ENCODE measurements at places on chromosomes 6 and 20. TPM values are rescaled to one million over a fixed set of nuclear protein-coding genes. Genes with fewer than 3 reads are reported as not detected.
A peak's percentile ranks its signal among the peaks of the same experiment; 100 is the strongest.

GRCh38 chr6:130755368-130756034, 71.7 kb upstream of the SMLR1 start:
- no peak for DNase-seq

DNA sequence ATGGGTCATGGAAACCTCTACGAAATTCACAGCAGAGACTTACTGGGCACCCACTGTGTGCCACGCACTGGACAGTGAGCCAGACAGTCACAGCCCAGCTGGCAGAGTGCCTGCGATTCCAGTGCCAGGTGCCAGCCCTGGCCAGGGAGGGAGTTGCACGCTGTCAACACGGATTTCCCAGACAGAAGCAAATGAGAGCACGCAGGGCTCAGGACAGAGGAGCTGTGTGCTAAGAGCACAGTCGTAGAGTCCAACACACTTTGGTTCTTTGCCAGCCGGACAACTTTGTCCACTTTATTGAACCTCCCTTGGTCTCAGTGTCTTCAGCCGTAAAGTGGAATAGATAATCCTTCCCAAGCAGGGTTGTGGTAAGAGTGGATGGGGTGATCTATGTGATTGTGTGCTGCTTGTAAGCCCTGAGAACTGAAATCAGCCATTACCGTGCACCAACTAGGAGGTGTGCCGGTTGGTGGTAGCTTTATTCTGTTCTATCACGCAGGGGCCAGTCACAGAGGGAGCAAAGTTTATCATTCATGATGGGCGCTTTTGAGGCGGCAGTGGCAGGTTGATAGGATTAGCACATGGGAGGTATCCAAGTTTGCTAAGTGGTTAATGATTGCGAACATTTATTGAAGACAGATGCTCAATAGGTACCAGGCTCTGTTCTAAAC, 40.6 kb downstream of the SIRPA start:
- no peak for DNase-seq

DNA sequence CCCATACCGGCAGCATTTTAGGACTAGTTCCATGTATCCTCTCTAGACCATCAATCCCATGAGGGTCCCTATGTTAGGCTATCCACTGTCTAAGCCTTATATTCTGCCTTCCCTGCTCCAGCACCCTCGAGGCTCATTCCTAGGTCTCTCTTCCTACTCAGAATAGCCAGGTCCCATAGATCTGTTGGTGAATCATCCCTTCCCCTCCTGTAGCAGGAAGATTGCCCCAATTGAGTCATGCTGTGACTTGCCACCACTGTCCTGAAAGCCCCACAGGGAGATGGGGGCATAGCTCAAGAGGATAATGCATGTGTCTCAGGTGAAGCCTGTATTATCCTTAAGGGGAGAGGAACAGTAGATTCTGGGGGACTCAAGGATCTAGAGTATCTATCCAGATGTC, 143.1 kb upstream of the MOCS1 start:
- DNase-seq, result no peak

Gene DPPA5
- not detected for total RNA-seq

Gene BTNL2
- not detected for total RNA-seq

Gene RBPJL
- not detected for total RNA-seq

Gene ZNF217
- total RNA-seq, result 47.1 TPM

Gene MCCD1
- total RNA-seq, result not detected

Gene NRSN1
- not detected for total RNA-seq

- DNase-seq, result no peak
Observed at GRCh38 chr6:84362193-84362821, 134.9 kb upstream of the CEP162 start.

GRCh38 chr6:53899512-53899911, 104.7 kb downstream of the LRRC1 start:
- DNase-seq, result no peak

Gene HAO1
- total RNA-seq, result not detected

- DNase-seq, result no peak
Observed at GRCh38 chr6:133286765-133287164, 45.6 kb downstream of the EYA4 start.

DNA sequence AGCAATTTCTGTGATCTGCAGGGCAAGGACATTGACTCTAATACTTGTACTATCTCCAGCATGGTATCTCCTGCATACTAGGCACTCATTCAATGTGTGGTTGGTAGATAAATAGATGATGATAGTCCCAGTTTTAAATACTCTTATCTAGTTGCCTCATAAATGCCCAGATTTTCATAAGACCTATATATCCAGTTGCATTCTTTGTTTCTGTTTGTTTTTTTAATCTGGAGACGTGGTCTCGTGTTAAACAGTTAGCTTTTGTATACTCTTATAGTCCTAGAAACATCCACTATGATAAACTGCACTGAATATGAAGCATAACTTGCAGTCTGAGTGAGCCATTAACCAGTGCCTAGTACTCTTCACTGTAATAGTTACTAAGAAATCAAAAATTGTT, 35.5 kb upstream of the SUMO4 start:
- DNase-seq, result no peak

Gene FOXS1
- total RNA-seq, result not detected

- no peak for DNase-seq
Observed at GRCh38 chr6:13473768-13474165, 13.6 kb downstream of the GFOD1 start.

DNA sequence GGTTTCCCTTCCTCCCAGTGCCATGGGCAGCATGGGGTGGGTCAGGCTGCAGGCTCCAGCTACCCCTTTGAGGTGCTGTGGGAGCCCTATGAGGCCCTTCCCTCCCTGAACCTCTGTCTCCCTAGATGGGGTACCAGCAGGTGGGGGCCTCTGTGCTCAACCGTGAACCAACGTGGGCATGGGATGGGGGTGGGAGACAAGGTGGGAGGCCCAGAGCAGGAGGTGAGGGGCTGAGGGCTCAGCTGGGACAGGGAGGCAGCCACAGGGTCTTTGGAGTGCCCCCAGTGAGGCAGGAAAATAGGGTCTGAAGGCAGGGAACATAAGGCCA, 33.3 kb downstream of the SUN5 start:
- no peak for DNase-seq

DNA sequence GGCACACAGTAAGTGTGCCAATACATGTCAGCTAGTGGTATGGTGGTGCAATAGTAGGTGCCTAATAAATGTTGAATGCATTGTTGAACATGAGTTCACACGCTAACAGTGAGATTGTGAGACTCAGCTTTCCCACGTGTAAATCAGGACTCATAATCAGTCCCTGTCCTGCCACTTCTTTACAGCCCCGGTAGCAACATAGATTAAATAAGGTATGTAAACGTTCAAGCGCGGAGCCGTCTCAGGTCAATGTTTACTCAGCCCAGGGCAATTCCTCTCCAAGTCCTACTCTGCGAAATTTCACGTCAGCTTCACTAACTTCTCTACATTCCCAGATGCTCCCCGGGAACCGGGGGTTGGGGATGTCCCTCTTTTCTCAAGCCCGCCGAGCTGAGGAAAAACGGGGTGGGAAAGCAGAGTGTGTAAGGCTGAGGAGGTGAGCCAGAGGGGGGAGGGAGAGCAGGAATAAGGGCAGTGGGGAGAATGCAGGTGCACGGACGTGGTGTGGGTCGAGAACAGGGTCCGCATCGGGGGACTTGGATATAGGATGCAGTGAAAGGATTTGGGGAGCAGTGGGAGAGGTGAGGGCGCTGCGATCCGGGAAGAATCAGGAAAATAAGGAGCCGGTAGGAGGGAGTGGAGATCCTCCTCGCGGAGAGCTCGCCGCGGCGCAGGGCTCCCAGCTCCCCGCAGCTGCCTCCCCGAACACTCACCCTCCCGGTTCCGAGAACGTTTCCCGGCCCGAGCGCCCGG, 544 bp upstream of the TP53INP2 start:
- no peak for DNase-seq

DNA sequence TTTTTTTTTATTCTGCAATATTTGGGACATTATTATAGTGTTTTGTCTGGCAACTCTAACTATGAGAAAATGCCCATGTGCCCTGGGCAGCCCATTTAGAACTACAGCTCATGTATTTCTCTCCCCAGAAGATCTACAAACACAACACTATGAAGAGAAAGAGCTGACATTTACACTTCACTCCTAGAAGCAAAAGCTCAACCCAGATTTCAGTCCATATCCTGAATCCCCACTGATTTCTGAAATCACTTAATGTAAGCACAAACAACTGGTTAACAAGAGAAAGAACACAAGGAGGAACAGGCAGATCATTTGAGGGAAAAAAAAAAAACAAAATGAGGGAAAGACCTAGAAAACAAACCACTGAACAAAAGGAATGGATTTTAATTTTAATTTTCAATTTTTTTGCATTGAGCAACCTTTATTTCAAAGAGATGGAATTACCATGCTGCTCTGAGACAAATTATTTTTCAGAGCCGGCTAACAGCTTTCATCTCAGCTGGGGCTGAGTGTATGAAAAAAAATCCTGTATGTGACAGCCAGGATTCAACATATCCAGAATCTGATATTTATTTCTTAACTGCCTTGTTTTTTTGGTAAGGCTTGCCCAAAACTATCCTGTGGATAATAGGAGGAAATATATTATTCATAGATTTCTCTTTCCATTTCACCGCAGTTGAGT, 32.5 kb downstream of the KIAA0319 start:
- no peak for DNase-seq

- DNase-seq, result no peak
Observed at GRCh38 chr20:2911200-2911599, 37.9 kb downstream of the PTPRA start.

DNA sequence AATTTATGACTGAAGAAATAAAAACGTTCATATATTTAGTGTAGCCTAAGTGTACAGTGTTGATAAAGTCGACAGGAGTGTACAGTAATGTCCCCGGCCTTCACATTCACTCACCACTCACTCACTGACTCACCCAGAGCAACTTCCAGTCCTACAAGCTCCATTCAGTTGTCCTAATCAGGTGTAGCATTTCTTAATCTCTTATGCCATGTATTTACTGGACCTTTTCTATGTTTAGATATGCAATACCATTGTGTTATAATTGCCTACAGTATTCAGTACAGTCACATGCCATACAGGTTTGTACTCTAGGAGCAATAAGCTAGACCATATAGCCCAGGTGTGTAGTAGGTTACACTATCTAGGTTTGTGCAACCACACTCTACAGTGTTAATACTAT, 610.2 kb upstream of the NOX3 start:
- DNase-seq, result no peak

Gene FABP7
- total RNA-seq, result not detected

DNA sequence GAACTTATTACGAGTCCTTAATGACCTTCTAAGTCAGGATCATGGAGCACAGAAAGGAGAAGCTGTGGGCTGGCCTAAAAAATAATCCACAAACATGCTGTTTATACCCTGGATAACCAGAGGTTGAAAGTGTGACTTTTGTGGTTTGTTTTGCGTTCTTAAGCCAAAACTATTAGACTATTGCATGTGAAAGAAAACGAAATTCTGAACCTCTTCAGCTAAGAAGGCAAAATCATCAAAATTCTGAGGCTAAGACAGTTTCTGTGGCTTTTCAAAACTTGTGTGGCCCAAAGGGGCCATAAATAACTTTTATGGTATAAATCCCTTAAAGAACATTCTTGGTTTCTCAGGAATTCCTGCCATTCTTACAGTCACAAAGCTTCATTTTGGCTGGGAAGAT, 251.0 kb downstream of the UST start:
- peak; percentile 86 for DNase-seq

- DNase-seq, result no peak
Observed at GRCh38 chr20:23513164-23513563, 22.2 kb downstream of the CST8 start.

DNA sequence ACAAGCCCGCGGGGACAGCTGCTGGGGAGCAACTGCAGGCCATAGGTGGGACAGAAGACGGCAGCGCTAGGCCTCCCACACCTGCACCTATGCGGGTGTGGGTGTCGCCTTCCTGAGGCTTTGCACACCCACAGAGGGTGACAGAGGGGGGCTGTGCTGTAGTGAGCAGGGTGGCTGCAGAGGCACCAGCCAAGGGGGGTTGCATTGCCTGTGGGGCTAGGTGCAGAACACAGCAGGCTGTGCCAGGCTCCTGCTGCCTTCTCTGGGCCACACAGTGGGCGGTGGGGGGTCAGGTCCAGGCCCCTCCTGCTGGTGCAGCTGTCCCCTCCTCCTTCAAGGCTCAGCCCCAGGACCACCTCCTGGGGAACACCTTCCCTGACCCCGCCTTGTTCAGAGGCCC, 75.7 kb downstream of the WDR27 start:
- no peak for DNase-seq

Gene NMBR
- total RNA-seq, result not detected
